ENCODE measurements at places on chromosomes 6 and 20.

GRCh38 chr6:41428336-41428995 lies 93.1 kb downstream of the NCR2 start:
- DNase-seq: no peak

- DNase-seq: no peak
These were observed 102.3 kb downstream of the CTNNBL1 start for GRCh38 chr20:37796121-37796520.

- DNase-seq: no peak
These were observed 286.0 kb downstream of the HAO1 start for GRCh38 chr20:7654231-7654630.

- DNase-seq: no peak
These were observed 659.7 kb downstream of the KIF16B start for GRCh38 chr20:15913391-15914025.

- DNase-seq: peak; percentile 52
These were observed 21.9 kb upstream of the TAF8 start for GRCh38 chr6:42028234-42029061.

DNA sequence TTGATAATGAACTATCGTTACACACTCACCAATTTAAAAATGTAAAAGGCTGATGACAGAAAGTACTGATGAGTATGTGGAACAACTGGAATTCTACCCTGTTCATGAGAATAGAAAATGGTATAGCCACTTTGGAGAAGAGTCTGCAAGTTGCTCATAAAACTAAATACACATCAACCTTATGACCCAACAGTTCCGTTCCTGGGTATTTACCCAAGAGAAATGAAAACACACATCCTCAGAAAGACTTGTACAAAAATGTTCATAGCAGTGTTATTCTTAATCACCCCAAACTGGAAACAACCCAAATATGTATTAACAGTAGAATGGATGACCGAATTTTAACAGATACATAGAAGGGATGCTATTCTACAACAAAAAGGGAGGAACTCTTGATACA lies 145.7 kb upstream of the LRFN2 start:
- DNase-seq: no peak

GRCh38 chr6:79782792-79783580 lies 151.9 kb downstream of the SH3BGRL2 start:
- no peak for DNase-seq

- DNase-seq: no peak
These were observed 12.4 kb downstream of the WFDC3 start for GRCh38 chr20:45779011-45779915.

DNA sequence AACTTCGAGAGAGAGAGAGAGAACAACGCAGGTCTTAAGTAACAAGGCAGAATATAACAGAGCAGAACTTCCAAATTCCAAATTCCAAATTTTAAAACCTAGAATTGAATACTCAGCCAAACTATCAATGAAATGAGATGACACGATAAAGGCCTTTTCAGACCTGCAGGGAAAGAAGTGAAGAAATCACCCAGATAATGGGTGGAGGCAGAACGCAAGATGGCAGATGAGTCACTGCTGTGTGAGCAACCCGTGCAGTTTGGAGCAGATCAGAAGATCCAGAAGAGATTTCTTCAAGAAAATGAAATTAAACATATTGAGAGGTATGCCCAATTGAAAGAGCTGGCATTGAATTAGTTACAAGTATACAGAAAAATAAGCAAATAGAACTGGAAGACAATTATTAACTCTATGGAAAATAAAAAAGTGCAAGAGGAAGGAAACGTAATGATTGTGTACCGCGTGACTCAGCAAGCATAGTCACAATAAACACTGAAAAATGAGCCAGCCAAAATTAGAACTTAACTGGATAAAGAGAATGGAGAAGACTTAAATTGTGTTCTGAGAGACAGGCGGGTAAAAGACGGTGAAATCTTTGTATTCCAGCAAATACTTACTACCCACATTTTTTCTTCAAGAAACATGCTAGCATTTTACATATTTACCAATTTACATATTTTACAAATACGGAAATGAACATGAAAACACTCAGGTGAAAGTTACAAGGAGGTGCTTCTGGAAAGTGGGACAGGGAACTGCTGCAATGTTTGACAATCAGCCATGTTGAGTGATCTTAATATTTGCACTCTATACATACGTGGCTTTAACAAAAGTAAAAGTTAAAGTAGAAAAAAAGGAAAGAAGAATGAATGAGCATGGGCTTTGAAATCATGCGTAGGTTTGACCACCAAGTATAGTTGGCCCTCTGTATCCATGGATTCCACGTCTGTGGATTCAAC lies 87.9 kb upstream of the CDYL start:
- no peak for DNase-seq

DNA sequence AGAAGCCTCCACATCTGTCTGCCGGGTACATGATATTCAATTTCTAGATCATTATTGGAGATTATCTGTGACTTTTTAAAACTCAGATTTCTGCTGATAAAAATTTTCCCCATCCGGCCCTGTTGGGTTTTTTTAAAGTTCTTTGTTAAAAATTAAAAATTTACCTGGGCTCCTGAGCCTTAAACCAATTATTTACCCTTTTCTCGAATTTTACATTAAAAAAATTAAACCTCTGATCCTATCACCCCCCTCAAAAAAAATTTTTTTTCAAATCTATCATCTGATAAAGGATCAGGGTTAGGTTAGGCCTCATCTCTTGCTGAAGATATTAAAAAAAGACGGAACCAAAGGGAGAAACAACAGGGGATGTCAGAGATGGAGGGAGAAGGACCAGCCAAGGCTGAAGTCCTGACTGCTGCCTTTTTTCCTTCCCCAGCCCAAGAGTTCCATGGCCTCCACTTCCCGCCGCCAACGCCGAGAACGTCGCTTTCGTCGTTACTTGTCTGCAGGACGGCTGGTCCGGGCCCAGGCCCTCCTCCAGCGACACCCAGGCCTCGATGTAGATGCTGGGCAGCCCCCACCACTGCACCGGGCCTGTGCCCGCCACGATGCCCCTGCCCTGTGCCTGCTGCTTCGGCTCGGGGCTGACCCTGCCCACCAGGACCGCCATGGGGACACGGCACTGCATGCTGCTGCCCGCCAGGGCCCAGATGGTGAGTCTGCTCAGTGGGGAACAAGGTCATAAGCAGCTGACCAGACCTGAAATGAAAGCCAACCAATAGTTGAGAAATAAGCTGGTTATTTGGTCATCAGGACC lies 527 bp downstream of the NFKBIL1 start:
- DNase-seq: no peak

DNA sequence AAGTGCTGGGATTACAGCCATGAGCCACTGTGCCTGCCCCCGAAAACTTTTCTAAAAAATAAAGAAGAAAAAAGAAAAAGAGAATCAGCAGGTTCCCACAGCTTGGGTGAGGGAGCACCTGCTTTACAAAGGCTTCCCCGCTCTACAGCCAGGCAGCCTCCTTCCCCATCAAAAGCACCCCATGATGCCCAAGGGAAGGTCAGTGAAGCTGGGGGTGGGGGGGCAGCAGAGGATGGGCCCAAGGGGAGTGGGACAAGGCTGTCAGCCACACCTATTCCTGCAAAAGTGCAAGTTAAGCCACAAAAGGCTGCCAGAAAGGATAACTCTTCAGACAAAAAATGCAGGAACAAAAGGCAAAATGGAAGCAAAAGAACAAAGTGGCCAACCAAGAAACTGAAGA lies 72.5 kb downstream of the FAM50B start:
- DNase-seq: no peak

GRCh38 chr6:79946272-79947190 lies 822 bp downstream of the ELOVL4 start:
- DNase-seq: peak; percentile 64

DNA sequence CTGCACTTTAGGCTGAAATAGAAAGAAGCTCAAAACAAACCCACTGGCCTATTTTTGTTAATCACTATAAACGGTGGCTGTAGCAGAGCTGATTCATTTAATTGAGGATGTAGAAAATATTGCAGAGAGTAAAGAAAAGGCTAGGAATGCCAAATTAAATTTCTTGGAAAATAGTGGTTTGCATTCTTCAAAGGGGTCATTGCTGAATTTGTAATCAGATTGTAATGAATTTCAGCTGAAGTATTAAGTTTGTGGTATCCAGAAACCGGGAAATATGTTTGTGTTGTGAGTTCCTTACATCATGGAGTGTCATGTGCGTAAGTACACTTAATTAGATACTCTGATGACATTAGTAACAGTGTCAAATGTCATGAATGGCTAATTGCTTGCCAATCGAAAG lies 203.0 kb downstream of the SAMD5 start:
- no peak for DNase-seq

- no peak for DNase-seq
These were observed 21.7 kb downstream of the FGD2 start for GRCh38 chr6:37027036-37027720.

- no peak for DNase-seq
These were observed 470.8 kb downstream of the CD109 start for GRCh38 chr6:74166849-74167248.

DNA sequence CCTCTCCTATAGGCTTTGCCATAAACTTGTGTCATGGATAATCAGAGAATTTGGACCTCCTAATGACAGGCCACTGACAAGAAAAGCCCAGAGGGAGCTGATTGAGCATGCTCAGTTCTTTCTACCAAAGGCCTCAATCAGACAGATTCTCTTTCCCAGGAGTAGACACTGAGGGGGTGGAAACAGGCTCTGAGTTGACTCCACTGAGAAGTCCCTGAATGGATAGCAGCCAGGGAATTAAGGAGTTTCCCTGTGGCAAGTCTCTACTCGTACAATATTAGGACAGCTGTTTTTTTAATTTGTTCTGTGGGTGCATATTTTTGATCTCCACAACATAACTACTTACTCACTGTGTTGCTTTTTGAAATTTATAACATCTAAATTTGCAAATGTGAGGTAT lies 63.3 kb downstream of the SLC16A10 start:
- DNase-seq: no peak

- DNase-seq: no peak
These were observed 160.3 kb downstream of the KIF16B start for GRCh38 chr20:16412906-16413305.

GRCh38 chr6:129634411-129635230 lies 75.4 kb downstream of the ARHGAP18 start:
- no peak for DNase-seq

DNA sequence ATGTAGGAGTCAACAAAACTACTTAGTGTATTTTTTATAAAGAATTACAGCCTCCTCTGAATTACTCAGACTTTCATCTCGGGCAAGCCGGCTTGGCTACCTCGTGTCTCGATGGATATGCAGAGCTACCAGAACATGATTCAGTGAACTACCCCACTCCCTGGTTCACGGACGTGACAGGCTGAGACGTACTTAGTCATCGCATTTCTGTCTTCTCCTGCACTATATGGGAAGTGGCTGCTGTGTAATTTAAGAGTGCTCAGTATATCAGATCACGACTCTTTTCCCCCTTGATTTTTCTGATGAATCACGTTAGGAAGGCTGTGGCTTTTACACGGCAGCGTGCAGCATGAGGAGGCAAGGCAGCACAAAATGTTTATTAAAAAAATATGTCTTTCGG lies 302.7 kb upstream of the ZFP64 start:
- no peak for DNase-seq

GRCh38 chr6:152854086-152854795 lies 103.6 kb downstream of the VIP start:
- DNase-seq: no peak

DNA sequence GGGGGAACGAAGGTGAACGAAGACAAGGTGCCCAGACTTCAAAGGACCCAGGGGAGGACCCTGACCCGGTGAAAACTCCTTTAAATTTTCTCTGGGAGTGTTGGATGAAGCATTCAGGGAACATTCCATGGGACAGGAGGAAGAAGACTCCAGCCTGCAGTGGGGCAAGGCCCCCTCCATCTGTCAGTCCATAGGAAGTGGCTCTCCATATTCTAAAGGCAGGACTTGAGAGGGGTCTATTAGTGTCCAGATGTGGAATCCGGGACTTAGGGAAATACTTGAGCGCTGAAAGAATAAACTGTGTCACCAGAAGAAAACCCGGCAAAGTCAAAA lies 3.2 kb upstream of the BPIFA2 start:
- DNase-seq: no peak

DNA sequence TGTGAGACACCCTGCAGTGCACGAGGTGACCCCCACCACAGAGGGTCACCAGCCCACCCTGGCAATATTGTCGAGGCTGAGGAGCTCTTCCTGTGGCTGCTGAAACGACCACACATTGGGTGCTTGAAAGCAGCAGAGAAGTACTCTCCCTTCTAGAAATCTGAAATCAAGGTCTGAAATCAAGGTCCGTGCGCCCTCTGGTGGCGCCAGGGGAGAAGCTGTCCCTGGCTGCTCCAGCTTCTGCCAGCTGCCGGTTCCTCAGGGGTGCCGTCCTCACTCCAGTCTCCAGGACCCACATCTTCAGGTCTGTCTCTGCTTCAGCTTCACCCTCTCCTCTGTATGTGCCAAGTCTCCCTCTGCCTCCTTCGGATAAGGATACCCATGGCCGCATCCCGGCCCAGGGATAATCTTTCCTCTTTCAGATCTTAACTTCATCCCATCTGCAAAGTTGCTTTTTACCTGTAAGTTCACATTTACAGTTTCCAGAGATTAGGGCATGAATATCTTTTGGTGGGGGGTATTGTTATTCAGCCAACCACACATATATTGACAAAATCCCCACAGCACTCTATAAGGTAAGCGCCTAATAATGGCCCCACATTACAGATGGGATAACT lies 108.3 kb upstream of the PHACTR3 start:
- peak; percentile 78 for DNase-seq

DNA sequence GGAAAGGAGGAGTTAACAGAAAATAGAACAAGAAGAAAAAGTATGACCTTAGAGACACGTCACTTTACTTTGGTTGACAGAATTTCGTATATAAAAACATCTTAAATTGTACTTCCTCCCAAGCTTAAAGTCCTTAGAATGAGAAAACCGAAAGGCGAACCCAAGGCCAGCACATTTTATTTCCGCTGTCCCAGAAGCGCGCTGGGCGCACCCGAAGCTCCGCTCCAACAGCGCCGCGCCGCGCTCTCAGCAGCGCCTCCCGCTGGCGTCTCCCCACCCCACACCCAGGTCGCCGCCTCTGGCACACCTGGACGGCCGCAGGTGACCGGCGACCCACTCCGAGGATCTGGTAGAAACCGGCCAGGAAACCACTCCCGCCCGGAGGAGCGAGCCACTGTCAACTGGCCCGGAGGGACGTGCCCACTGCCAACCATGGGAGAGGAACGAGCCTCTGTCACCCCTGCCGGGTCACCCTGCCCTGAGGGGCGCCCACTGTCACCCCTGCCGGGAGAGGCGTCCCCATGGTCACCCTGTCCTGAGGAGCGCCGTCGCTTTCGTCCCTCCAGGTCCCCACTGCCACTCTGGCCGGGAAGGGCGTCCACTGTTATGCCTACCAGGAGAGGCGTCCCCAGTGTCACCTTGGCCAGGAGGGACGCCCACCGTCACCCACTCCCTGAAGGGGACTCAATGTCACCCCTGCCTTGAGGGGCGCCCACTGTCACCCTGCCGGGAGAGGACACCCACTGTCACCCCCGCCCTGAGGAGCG lies 824 bp downstream of the MPC1 start:
- peak; percentile 80 for DNase-seq

GRCh38 chr6:2477250-2477649 lies 231.8 kb upstream of the GMDS start:
- no peak for DNase-seq

DNA sequence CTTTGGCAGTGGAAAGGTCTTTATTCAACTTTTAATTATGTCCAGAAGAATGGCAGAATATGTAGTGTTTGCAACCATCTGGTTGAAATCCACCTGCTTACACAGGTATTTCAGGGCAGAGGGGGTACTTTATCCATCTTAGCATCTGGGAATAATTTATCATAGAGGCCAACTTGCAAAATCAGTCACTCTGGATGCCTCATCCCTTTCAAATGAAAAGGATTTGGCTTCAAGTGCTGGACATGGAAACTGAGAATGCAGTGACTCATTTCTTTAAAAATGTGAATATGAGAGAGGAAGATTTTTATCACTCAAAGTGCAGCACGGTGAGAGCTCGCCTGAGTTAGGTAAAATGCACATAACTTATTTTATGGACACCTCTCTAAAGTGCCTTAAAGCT lies 758.3 kb downstream of the KIF16B start:
- no peak for DNase-seq
